ENCODE measurements at places on chromosomes 11 and 22. TPM values are rescaled to one million over a fixed set of nuclear protein-coding genes. Genes with fewer than 3 reads are reported as not detected.

The ANKRD49 gene
- total RNA-seq = 6.6 TPM

The CYP2D6 gene
- total RNA-seq = 0.32 TPM

The P2RY2 gene
- 11.2 TPM for total RNA-seq

The CABP4 gene
- total RNA-seq = not detected

The MFRP gene
- not detected for total RNA-seq

The MS4A8 gene
- total RNA-seq = not detected

The CREB3L1 gene
- 4.0 TPM for total RNA-seq

The F2 gene
- 3.1 TPM for total RNA-seq

The MS4A1 gene
- total RNA-seq = not detected

The LMO2 gene
- total RNA-seq = 0.37 TPM

The DEFB131B gene
- total RNA-seq = not detected

The CDON gene
- total RNA-seq = 2.6 TPM

The ZW10 gene
- total RNA-seq = 11.2 TPM

The POTEH gene
- not detected for total RNA-seq

The TMEM86A gene
- 0.27 TPM for total RNA-seq

The CCDC73 gene
- not detected for total RNA-seq

Data from A549 treated with AZD2906 at 1 μM for 4 hours (cell line).